IPS DF 6.9 (cell line): ENCODE measurements at places on chromosomes 1 and 21.
A peak's percentile ranks its signal among the peaks of the same experiment; 100 is the strongest.

DNA sequence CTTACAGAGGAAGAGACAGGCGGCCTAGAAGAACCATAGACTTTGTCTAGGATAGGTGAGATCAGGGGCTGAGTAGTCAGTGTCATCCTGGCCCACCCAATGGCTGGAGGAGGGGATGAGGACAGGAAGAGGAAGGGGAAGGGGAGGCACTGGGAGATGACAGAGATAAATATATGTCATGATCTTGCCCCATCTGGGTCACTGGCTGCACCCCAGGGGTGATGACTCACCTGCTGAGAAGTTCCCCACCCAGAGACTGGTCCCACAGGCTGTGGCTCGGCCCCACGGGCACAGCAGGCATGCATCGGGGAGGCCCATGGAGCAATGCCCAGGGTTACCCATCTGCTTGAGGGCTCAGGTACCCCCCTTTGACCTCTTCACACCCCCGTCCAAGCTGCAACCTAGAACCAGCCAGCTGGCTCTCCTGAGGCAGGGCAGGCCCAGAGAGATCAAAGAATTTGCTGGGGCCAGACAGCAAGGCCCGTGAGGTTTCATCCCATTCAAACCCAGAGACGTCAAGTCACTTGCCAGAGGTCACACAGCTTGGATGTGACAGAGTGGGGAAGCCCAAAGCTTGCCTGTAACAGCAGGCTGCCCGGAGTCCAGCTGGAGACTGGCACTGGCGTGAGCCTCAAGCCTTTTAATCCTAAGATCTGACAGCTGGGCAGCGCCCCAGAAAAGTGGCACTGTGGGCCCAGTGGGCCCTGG is 34.7 kb upstream of the CASZ1 start:
- H3K36me3 ChIP-seq: no peaks in the 10 kb centered on the region
- no peak overlapping the region for H3K4me3 ChIP-seq
- H3K4me1 ChIP-seq: no peaks in the 10 kb centered on the region
- H3K27ac ChIP-seq: no peak overlapping the region
- H3K27me3 ChIP-seq: no peaks in the 10 kb centered on the region

GRCh38 chr1:164605254-164606091 is 46.5 kb downstream of the PBX1 start:
- peaks cover 9% of the 10 kb centered on the region; the same call in 1 of the 2 replicates for H3K4me1 ChIP-seq
- no peak for DNase-seq
- H3K36me3 ChIP-seq: no peaks in the 10 kb centered on the region
- no peak overlapping the region for H3K27ac ChIP-seq
- no peaks in the 10 kb centered on the region for H3K27me3 ChIP-seq

GRCh38 chr1:185144233-185144632 is 12.5 kb downstream of the TRMT1L start:
- no peaks in the 10 kb centered on the region for H3K4me1 ChIP-seq
- no peaks in the 10 kb centered on the region for H3K27me3 ChIP-seq
- H3K27ac ChIP-seq: no peak overlapping the region
- no peak overlapping the region for H3K4me3 ChIP-seq
- H3K36me3 ChIP-seq: no peaks in the 10 kb centered on the region

DNA sequence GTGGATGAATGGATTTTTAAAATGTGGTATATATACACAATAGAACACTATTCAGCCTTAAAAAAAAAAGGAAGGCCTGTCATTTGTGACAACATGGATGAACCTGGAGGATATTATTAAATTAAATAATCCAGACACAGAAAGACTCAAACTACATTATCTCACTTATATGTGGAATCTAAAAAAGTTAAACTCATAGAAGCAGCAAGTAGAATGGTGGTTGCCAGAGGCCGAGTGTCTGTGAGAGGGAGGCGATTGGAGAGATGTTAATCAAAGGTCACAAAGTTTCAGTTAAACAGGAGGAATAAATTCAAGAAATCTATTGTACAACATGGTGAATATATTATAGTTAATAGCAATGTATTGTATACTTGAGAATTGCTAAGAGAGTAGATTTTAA is 39.7 kb downstream of the ZC3H11B start:
- no peaks in the 10 kb centered on the region; the same call in 1 of the 2 replicates for H3K4me1 ChIP-seq
- H3K36me3 ChIP-seq: no peaks in the 10 kb centered on the region
- no peak for DNase-seq
- no peak overlapping the region for H3K27ac ChIP-seq

- no peak for DNase-seq
- H3K4me1 ChIP-seq: peaks cover 19% of the 10 kb centered on the region
- no peaks in the 10 kb centered on the region for H3K27me3 ChIP-seq
- no peak overlapping the region for H3K4me3 ChIP-seq
- no peaks in the 10 kb centered on the region for H3K36me3 ChIP-seq
- H3K27ac ChIP-seq: no peak overlapping the region
These were observed 26.9 kb upstream of the ECE1 start for GRCh38 chr1:21317035-21317689.

- no peak overlapping the region for H3K27ac ChIP-seq
- H3K27me3 ChIP-seq: no peaks in the 10 kb centered on the region
- DNase-seq: no peak
- H3K4me1 ChIP-seq: no peaks in the 10 kb centered on the region
- H3K4me3 ChIP-seq: no peak overlapping the region
- no peaks in the 10 kb centered on the region for H3K36me3 ChIP-seq
These were observed 260.2 kb upstream of the RUNX1 start for GRCh38 chr21:35309316-35309715.

- 0 out of 2 replicates have a peak, but pooled peaks cover 5% of the 10 kb centered on the region for H3K36me3 ChIP-seq
- H3K4me3 ChIP-seq: no peak overlapping the region
- DNase-seq: no peak
- no peaks in the 10 kb centered on the region for H3K27me3 ChIP-seq
- peaks cover 7% of the 10 kb centered on the region for H3K4me1 ChIP-seq
These were observed 360 bp downstream of the GJC2 start for GRCh38 chr1:228150120-228150460.

DNA sequence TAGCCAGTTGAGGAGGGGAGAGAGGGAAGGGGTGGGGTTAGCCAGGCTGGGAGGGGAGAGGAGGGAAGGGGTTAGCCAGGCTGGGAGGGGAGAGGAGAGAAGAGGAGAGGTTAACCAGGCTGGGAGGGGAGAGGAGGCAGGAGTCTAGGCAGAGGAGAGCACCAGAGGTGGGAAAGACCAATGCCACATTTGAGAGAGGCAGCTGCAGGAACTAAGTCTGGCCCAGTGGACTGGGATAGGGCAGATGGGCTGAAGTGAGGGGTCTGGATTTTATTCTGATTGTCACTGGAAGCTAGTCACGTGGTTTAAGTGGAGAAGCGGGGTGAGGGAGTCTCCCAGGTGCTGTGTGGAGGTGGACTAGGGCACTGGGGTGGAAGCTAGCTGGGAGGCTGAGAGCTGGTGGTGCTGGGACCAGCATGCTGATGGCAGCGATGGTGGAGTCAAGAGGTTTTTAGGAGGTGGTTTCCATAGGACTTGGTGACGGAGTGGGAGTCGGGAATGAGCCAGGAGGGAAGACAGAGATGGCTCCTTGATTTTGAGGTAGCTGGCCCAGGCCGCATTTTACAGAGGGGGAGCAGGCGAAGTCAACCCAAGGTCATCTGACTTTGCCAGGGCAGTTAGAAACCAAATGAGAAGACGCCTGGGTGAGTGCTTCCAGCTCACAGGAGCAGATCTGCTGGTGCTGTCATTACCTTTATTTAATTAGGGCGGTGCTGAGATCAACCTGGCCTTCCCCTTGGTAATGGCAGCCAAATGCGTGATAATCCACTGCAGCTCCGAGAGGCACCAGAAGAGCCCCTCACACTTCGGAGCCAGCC is 42.8 kb downstream of the DISP3 start:
- no peaks in the 10 kb centered on the region for H3K27me3 ChIP-seq
- no peaks in the 10 kb centered on the region for H3K4me1 ChIP-seq
- H3K4me3 ChIP-seq: no peak overlapping the region
- H3K36me3 ChIP-seq: no peaks in the 10 kb centered on the region
- no peak for DNase-seq
- no peak overlapping the region for H3K27ac ChIP-seq

GRCh38 chr1:59972216-59972927 is 45.8 kb upstream of the CYP2J2 start:
- H3K27me3 ChIP-seq: no peaks in the 10 kb centered on the region
- H3K4me3 ChIP-seq: no peak overlapping the region
- H3K36me3 ChIP-seq: no peaks in the 10 kb centered on the region
- no peaks in the 10 kb centered on the region for H3K4me1 ChIP-seq
- no peak overlapping the region for H3K27ac ChIP-seq

GRCh38 chr21:38468989-38469388 is 29.3 kb downstream of the ERG start:
- no peak overlapping the region for H3K27ac ChIP-seq
- no peaks in the 10 kb centered on the region for H3K36me3 ChIP-seq
- H3K27me3 ChIP-seq: 0 out of 2 replicates have a peak, but pooled peaks cover 2% of the 10 kb centered on the region
- no peaks in the 10 kb centered on the region for H3K4me1 ChIP-seq
- H3K4me3 ChIP-seq: no peak overlapping the region

- H3K27me3 ChIP-seq: no peaks in the 10 kb centered on the region
- H3K27ac ChIP-seq: no peak overlapping the region
- H3K36me3 ChIP-seq: no peaks in the 10 kb centered on the region
- peaks cover 8% of the 10 kb centered on the region; the same call in 1 of the 2 replicates for H3K4me1 ChIP-seq
- no peak overlapping the region for H3K4me3 ChIP-seq
- DNase-seq: no peak
These were observed 4.4 kb upstream of the AADACL3 start for GRCh38 chr1:12711536-12711935.

DNA sequence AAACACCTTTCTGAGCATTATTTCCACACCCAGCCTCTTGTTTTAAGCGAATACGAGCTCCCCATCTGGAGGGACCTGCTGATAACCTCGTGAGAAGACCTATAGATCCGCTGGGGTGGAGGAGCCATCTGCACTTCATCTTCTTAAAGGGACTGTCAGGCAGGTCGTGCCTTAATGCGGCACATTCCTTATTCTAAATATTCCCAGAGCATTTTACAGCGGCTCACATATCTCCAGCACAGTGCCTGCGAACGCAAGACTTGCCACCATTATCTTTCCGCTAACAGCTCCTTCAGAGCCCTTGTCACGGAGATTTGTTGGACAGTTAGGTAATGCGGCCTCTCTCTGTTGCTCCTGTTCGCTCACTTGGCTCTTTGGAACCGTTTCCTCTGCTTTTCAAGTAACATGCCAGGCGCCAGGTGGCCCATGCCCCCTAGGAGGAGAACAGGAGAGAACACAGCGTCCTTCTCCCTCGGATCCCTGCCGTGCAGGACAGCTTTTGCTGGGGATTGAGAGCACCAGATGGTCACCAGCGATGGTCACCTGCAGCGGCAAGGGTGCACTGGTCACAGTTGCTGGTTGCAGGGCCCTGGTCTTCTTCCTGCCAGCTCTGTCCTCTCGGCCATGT is 162.4 kb downstream of the PGBD5 start:
- peaks cover 3% of the 10 kb centered on the region; the same call in 1 of the 2 replicates for H3K36me3 ChIP-seq
- H3K27me3 ChIP-seq: no peaks in the 10 kb centered on the region
- H3K27ac ChIP-seq: no peak overlapping the region
- no peaks in the 10 kb centered on the region; the same call in 1 of the 2 replicates for H3K4me1 ChIP-seq
- no peak for DNase-seq

DNA sequence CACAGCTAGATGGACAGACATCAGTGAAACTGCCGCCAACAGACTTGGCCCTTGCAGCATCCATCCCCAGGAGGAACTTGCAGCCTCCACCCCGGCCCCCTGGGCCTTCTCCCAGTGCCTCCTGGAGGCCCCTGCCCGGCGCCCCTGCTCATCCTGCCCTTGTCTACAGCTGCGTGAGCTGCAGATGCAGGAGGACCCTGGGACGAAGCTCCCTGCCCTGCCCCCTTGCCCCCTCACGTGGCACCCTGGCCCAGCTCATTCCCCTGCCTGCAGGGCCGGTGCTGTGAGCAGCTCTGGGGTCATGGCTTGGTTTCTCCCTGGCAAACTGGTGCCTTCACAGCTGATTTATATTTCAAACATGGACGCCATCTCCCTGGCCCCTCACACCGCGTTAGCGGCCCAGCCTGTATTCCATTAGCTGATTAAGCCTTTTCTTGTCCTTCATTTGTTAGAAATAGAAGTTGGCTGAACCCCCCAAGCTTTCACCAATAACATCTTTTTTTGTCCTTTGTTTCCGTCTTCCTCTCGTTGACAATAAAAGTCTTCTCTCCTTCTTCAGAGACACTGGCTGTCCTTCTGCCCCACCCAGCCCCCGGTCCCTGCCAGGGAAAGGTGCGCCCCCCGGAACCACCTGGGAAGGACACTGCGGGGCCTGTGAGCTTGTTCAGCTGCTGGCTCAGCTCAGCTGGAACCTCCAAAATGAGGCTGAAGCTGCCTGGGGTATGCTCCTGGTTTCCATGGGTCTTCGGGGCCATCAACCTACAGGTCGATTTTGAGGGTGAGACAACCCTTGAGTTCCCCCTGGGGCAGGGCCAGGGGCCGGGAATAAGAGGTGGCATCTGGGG is 34.0 kb upstream of the SLC19A1 start:
- DNase-seq: no peak
- no peak overlapping the region for H3K4me3 ChIP-seq
- 0 out of 2 replicates have a peak, but pooled peaks cover 4% of the 10 kb centered on the region for H3K4me1 ChIP-seq
- H3K27ac ChIP-seq: no peak overlapping the region

DNA sequence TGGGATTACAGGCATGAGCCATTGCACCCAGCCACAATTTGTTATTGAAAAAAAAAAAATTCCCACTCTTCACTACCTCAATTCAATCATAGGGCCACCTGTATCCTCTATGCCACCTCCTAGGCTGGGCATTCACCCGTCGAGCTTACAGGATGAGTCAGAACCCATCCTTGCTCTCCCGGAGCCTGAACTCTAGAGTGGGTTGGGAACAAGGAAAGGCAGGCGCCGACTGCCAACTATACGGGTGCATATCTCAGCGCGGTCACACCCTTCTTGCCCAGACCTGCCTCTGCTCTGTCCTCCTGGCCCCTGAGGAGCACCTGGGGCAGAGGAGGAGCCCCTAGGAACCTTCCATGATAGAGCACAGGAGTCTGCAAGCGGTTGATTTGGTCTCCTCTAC is 21.4 kb upstream of the LBR start:
- DNase-seq: no peak
- H3K4me1 ChIP-seq: peaks cover 3% of the 10 kb centered on the region; the same call in 1 of the 2 replicates
- no peak overlapping the region for H3K27ac ChIP-seq
- no peaks in the 10 kb centered on the region for H3K27me3 ChIP-seq
- no peaks in the 10 kb centered on the region for H3K36me3 ChIP-seq

GRCh38 chr1:37157634-37158033 is 123.3 kb upstream of the GRIK3 start:
- H3K4me1 ChIP-seq: no peaks in the 10 kb centered on the region
- no peaks in the 10 kb centered on the region for H3K36me3 ChIP-seq
- no peak overlapping the region for H3K4me3 ChIP-seq
- H3K27me3 ChIP-seq: no peaks in the 10 kb centered on the region
- no peak overlapping the region for H3K27ac ChIP-seq
- no peak for DNase-seq

DNA sequence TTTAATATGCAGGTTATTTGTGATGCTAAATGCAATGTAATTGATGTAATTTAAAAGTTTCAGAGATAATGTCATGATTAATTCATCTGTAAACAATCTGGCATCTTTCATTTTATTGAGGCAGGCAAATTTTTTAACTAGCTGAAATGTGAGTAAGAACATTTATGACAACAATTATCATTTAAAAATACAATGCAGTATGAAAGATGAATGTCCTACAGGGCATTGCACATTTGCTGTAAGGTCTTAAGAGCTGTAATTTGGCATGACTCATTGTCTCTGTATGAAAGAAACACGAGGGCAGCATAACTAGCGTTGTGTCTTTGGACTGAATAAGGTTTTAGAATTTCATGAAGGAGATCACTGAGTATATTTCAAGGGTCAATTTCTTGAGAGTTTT is 642.8 kb downstream of the PLA2G4A start:
- no peaks in the 10 kb centered on the region for H3K36me3 ChIP-seq
- DNase-seq: no peak
- H3K27ac ChIP-seq: no peak overlapping the region
- no peak overlapping the region for H3K4me3 ChIP-seq

GRCh38 chr1:22420455-22421053 is 31.1 kb upstream of the ZBTB40 start:
- H3K4me3 ChIP-seq: no peak overlapping the region
- peaks cover 2% of the 10 kb centered on the region; the same call in 1 of the 2 replicates for H3K4me1 ChIP-seq
- DNase-seq: peak; percentile 66
- H3K27me3 ChIP-seq: no peaks in the 10 kb centered on the region
